ENCODE measurements at places on chromosomes 16 and 17.
A peak's percentile ranks its signal among the peaks of the same experiment; 100 is the strongest.

DNA sequence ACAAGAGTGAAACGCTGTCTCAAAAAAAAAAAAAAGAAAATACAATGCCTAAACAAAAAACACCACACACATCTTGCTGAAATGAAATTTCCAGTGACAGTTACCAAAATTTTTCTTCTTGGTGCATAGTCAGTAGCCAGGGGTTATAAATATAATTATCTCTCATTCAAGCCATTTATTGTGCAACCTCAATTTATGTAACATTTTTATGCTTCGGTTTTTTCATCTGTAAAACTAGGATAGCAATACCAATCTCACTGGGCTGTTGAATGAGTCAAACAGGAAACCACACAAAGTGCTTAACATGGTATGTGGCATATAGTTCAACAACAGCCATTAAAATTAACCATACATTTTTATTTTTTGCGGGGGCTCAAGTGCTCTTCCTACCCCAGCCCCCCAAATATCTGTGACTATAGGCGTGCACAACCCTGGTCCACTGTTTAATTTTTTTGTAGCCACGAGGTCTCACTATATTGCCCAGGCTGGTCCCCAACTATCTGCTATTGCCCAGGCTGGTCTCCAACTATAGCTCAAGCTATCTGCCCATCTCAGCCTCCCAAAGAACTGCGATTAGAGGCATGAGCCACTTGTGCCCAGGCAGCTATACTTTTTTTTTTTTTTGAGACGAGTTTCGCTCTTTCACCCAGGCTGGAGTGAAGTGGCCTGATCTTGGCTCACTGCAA is 2.6 kb downstream of the COG4 start:
- no peak for DNase-seq

DNA sequence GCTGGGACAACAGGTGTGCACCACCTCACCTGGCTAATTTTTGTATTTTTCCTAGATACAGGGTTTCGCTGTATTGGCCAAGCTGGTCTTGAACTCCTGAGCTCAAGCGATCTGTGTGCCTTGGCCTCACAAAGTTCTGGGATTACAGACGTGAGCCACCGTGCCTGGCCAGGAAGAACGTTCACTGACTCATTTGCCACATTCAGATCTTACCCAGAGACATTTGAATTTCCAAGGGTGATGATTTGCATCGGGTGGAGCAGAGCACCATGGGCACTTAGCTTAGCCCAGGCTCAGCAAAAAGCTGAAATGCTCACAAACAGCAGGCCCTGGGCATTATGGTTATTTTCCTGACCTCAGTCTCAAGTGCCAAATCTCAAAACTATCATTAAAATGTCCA is 14.5 kb upstream of the ADORA2B start:
- DNase-seq = no peak

- DNase-seq = no peak
Observed at GRCh38 chr16:31695667-31696066, 168.0 kb downstream of the AHSP start.

DNA sequence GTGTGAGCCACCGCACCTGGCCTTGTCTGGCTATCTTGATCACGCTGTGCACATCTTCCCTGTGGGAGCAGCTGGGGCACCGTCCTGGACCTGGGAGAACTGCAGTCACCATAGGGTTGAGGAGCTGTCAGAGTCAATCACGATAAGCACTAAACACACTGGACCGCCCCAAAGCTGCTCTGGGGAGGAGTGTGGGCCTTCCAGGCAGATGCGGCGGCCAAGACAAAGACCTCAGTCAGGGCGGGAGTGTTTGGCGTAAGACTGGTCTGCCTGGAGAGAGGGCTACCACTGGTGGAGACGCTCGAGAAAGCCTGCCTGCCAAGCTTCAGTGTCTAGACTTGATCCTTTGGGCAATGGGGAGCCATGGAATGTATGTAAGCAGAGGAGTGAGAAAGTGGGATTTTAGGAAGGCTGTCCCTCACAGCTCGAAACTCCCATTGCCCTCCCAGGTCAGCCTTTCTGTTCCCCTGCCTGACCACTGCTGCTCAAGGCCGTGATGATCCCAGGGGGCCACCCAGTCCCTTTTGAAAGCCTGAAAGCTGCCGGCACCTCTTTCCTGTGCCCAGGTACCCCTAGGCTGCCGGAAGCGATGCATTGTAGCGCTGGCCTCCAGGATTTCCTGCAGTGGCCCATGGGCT is 29.3 kb upstream of the CIBAR2 start:
- DNase-seq = no peak

DNA sequence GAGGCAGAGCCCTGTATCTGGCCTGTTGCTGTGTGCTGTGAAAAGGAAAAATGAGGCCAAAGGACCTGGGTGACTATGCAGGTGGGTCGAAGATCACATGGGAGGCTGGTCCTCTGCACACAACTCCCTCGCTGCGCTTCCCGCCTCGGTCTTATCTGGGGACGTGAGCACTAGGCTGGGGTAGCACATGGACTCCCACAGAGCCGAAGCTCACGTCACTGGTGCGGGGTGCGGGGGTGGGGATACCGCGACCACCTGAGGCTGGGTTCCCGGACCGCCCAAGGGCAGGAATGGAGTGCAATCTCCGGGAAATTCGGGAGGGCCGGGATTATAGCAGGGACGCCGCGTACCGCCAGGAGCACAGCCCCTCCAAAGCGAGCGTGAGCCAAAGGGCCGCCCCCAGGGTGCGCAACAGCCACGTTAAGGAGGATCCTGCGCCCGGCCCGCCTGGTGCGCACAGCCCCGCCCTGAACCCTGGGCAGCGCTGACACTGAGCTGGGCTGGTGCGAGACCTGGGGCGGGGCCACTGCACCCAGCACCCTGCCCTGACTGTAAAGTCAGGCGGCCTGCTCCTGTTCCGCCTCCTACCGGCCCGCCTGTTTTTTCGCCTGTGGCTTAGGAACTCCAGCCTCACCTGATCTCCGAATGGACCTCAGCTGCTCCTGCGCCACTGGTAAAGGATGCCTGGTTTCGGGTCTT is 4.8 kb downstream of the MT1A start:
- DNase-seq = peak; percentile 81

- peak; percentile 30 for DNase-seq
Observed at GRCh38 chr16:2339521-2340484, 725 bp downstream of the ABCA3 start.

GRCh38 chr16:10552998-10553491 is 27.4 kb downstream of the EMP2 start:
- DNase-seq = peak; percentile 31

DNA sequence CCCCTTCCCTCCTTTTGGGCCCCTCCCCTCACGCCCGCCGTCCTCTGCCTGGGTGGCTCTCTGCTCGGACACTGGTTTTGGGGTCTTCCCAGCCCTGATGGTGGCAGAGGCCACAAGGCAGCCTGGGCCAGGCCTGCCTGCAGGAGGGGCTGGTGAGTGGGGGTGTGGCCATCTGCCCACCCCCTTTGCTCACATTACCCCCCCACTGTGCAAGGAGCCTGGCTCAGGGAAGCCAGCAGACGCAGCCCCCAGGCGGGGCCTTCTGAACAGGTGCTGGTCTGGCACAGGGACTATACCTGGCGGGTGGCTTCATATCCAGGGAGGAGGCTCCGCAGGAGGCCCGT is 10.7 kb upstream of the ZFPM1 start:
- DNase-seq = no peak

DNA sequence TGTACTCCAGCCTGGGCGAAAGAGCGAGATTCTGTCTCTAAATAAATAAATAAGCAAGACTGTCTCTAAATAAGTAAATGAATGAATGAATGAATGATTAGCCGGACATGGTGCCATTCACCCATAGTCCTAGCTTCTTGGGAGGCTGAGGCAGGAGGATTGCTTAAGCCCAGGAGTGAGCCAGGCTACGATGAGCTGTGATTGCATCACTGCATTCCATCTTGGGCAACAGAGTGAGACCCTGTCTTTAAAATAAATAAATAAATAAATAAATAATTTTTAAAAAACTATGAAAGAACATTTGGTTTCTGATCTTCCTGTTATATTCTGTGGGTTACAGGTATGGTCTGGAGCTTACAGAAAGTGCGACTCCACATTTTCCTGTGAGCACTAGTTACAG is 65.0 kb downstream of the C17orf58 start:
- no peak for DNase-seq

DNA sequence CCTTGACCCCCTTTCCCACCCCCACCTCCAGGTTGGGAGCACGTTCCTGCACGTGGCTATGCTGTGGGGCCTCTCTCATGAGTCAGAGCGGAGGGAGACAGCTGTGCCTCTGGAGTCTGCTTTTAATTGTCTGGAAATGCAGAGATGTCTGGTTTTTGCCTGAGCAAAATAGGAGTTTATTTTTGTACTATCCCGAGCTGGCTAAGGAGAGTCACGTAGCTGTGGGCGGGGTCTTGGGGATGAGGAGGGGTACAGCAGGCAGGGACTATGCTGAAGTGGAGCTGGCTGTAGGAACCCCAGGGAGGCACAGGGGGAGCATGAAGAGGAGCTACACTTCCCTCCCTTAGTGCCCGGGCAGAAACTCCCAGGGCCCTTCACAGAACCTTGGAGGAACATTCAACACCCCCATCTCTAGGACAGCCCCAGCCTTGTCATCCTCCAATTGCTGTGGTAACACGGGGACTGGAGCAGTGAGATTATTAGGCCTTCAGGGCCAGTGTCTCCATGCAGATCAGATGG is 44.7 kb upstream of the LGALS9 start:
- DNase-seq = no peak

DNA sequence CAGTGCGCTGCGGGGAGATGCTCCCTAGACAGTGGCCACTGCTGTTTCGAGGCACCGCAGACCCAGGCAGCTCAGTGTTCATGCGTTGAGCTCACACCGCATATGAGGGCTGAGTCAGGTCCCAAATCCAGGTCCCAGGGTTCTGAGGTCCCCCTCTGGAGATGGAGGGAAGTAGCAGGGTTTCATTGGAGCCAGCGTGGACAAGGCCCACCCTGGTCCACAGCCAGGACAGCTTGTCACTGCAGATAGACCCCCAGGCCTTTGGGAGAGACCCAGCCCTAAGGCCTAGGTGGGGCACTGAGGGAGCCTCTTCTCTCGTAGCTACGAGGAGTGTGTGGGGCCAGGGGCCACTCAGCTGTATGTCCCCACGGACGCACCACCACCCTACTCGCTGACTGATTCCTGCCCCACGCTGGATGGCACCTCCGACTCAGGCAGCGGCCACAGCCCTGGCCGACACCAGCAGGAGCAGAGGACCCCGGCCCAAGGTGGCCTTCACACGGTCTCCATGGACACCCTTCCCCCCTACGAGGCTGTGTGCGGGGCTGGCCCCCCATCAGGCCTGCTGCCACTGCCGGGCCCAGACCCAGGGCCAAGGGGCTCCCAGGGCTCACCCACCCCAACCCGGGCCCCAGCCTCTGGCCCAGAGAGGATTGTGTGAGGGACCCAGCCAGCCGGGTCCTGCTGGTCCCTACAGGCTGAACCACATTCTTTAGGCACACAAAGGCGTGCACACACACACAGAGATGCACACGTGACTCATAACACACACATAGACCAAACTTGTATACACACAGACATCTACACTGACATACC is 53.4 kb downstream of the BEAN1 start:
- DNase-seq = no peak

DNA sequence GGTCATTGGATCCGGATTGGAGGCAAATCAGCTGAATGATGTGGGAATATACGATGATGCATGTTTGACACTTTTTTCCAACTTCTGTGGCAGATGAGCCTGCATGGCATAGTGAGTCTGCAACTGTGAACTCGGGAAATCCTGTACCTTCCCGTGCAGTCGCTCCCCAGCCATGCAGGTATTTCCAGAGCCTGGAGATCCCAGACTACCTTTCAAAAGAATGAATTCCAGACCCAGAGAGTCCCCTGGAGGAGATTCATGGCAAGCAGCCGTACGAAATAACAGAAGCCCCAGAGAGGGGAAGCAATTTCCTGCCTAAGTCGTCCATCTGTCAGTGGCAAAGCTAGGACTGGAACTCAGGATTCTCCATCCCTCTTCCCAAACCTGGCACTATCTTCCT is 75.7 kb upstream of the FAM20A start:
- no peak for DNase-seq

- DNase-seq = no peak
Observed at GRCh38 chr17:45430738-45431530, 1.7 kb downstream of the ARHGAP27 start.

- peak; percentile 55 for DNase-seq
Observed at GRCh38 chr16:68064791-68065365, 20.3 kb upstream of the NFATC3 start.

DNA sequence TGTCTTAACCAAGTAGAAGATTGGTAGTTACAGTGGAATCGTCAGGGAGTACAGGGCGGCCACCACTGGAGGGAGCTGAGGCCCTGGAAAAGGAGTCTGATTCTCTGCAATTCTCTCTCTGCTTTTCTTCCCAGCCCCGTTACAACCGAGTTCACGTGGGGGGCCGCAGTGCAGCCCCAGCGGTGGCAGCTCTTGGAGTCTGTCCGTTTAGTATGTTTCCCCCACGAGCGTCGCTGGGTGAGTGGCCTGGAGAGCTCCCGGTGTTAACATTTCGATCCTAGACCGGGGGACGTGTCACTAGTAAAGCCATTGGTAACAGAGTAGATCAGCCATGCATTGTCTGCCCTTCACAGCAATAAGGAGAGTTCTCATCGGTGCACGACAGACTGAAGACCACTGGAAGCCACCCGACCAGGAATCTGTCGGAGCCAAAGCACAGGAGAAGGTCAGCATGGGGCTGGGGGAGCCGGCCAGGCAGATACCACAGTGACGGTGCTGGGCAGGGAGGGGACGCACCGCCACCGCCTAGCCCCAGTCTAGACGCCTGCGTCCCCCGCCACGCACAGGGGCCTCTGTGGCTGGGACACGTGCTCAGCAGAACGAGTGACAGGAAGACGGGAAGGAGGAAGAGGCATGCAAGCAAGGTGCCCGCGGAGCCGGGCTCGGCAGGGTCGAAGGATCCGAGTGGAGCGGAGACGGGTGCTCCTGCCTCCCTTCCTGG is 15.7 kb downstream of the SLC16A3 start:
- no peak for DNase-seq

GRCh38 chr16:10631886-10632285 is 51.5 kb upstream of the EMP2 start:
- DNase-seq = no peak

GRCh38 chr17:9239793-9240658 is 218.7 kb downstream of the NTN1 start:
- DNase-seq = peak; percentile 69

GRCh38 chr17:59417452-59417851 is 86.0 kb downstream of the YPEL2 start:
- no peak for DNase-seq

DNA sequence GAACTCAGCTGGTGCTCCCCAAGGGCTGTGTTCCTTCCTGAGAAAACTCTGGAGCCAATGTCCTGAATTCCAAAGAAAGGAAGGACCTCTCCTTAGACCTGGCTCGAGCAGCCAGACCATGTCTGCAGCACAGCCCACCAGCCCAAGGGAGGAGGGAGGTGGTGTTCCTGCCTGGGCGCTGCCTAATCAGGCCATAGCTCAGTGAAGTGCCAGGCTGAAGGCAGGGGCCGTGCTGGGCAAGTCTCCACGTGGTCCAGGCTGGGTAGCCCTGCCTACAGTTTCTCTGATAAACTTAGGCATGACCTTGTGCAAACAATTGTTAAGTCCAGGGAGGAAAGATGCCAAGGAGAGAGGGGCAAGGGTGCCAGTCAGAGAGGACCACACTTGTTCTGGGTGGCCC is 76.8 kb downstream of the MPRIP start:
- no peak for DNase-seq

All from activated T-cell treated with anti-CD3 and anti-CD28 coated beads for 48 hours (primary cell).